Activated CD8-positive, alpha-beta memory T cell treated with anti-CD3 and anti-CD28 coated beads, Interleukin-2, amount 50 U/mL, for 4 hours (primary cell): ENCODE measurements at places on chromosomes 1 and 21.

DNA sequence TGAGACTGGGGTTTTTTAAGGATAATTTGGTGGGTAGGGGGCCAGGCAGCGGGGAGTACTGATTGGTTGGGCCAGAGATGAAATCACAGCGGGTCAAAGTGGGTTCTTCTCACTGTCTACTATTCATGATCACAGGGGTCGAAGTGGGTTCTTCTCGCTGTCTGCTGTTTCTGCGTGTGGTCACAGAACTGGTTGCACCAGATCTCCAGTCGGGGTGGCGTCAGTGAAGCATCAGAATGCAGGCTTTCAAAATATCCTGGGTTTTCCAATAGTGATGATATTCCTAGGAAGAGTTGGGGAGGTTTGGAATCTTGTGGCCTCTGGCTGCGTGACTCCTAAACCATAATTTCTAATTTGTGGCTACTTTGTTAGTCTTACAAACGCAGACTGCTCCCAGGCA is 45.1 kb downstream of the TRPM2 start:
- no peak for DNase-seq

GRCh38 chr1:90836345-90836679 is 119.2 kb upstream of the BARHL2 start:
- DNase-seq = no peak

GRCh38 chr1:97506368-97506767 is 414.5 kb downstream of the DPYD start:
- no peak for DNase-seq

GRCh38 chr1:73359001-73359400 is 839.0 kb downstream of the LRRIQ3 start:
- no peak for DNase-seq

DNA sequence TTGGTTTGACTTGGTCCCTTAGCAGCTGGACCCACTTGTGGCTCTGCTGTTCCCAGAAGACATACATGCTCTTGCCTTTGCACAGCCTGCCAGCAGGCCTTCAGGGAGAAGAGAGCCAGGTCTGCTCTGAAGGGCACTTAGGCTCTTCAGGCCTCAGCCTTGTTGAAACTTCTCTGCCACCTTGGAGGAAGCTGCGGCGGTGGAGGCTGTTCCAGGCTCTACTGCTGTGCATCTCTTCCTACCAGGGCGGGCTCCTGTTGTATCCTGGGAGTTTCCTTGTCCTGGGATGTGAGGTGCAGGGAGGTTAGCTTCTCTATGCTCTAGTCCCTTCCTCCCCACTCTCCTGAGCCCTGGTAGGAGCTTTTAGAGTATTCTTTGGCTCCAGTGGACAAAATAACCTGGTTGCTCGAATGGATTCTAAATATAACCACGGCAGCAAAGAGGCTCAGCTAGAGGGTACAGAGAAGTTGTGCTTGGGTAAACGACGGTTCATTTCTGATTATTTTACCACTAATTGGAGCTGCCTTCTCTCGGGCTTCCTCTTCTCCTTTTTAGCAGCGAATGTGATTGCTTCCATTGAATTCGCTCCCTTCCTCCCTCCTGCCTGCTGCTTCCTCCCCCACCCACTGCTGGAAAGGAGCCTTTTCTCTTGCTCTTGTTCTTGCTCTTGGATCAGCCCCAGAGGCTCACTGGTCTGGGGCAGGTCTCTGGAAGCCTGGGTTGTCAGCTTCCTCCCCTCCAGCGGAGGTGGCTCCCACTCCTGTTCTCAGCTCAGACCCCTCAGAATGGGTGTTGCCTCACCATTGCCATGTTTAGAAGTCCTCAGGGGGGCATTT is 126.6 kb upstream of the CACNA1E start:
- DNase-seq = no peak

GRCh38 chr1:233107130-233107660 is 156.8 kb downstream of the NTPCR start:
- DNase-seq = no peak
